Stimulated activated CD8-positive, alpha-beta memory T cell treated with anti-CD3 and anti-CD28 coated beads, Interleukin-7, amount 100 ng/mL, for 1 hour (primary cell): ENCODE measurements at places on chromosomes 2 and 18.

GRCh38 chr2:126752876-126753275 lies 96.9 kb downstream of the GYPC start:
- DNase-seq: no peak

DNA sequence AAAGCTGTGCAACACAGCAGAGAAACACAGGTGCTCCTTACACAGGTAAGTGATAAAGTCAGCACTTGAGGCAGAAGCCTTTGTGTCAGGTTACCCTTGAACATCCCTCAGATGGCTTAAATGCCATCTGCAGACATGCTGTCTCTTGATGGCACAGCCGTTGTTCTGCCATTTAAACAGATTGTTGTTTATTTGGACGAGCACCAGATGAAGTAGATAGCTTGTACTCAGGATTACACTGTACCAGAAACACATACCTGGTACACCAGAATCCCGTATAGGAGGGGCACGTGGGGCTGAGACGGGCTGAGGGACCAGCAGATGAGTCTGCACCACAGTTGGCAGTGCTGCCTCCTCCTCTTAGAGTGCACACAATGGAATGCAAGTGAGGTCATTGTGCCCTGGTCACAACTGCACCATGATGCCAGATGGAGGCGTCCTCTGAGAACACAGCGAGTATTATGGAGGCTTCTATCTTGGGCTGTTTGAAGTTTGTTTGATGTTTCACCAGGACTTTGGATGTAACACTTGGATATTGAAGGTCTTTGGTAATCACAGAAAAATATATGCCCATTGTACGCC lies 143.0 kb downstream of the TANC1 start:
- DNase-seq: no peak

DNA sequence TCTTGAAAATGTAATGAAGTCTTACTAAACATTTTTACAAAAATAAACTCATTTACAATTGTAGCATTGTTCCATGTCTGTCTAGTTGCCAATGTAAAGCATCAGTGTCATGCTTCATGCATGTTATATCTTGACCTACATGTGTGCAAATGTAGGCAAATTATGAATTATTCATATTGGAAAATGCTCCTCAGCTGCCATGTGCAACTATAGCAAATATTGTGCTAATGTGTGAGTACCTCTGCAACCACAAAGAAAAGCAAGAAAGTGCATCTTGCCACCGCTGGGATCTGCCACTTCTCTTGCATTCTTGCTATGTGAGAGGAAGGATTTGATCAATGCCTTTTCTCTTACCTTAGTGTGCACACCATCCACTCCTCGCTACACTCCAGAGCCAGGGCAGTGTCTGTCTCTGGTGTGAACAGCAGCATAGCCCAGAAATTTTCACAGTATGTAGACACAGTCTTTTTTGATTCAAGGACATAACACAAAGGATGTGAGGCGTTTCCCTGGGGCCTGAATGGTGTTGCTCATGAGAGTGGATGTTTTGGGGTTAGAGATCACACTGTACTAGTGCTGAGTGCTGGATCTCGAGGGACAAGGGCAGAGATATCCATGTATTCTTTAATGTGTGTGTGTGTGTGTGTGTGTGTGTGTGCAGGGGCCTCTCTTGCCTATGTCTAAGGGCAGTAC lies 47.6 kb upstream of the HAAO start:
- no peak for DNase-seq

DNA sequence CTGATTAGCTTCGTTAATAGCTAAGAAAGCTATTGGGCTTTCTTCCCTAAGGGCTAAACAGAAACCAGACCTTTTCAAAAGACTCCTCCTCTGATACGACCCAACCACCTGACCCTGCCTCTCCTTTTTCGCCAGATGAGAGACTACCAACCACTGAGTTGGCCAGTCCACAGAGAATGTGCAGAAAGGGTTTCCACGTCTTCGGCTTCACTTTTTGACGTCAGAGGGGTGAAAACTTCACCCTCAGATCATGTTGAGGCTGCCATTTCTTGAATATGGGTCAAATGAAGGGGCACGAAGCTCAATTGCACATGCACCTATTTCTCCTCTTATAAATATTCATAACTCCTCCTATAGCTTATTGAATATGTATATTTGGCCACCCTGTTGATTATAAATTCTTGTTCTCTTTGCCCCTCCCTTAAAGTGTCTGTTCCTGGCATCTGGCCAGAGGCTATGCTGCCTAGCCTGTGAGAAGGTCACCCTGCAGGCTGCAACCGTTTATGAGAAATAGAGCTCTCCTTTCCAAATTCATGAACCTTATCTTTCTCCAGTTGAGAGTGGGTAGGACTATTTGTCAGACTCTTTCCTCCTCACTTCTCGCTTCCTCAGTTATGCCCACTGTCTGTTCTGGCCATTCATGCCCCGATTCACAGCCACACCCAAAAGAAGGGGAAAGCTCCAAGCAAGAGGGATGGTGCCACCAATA lies 301.6 kb downstream of the STK39 start:
- DNase-seq: no peak

DNA sequence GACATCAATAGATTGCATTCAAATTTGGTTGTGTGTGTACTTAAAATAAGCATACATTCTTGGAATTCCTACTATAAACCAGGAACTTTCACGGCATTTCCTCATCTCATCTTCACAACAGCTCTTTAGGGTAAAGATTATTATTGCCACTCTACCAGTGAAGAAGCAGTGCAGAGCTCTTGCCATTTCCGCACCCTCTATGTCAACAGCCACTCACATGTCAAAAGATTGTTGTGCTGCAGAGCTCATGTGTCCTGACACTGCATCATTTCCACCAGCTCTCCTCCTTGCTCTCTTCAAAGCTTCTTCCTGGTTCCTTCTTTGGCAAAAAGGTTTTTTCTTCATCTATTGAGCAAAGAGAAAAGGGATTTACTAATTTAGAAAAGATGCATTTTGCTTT lies 26.5 kb upstream of the L3MBTL4 start:
- no peak for DNase-seq

GRCh38 chr18:10032331-10033015 lies 118.7 kb downstream of the VAPA start:
- no peak for DNase-seq
